Natural killer cell (primary cell): ENCODE measurements at places on chromosomes 11 and 22.

- H3K36me3 ChIP-seq = no peaks in the 10 kb centered on the region
- H3K27me3 ChIP-seq = no peaks in the 10 kb centered on the region
- no peaks in the 10 kb centered on the region for H3K4me1 ChIP-seq
- H3K4me3 ChIP-seq = no peak overlapping the region
These were observed 621.0 kb upstream of the ANO3 start for GRCh38 chr11:25710975-25711374.

DNA sequence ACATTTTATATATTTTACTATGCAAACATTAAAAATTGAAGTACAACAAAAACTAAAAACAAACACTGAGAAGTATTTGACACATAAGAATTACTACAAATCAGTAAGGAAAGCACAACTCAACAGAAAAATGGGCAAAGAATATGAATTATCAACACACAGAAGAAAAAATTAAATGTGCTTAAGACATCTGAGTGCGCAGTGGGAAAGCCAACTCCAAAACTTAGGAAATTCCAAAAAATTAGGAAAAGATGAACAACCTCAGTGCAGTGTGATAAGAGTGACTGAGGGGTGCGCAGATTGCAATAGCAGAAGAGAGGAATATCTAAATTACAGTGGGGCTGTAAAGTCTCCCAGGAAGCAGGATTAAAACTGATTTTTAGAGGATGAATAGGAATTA, 1.9 kb upstream of the TMEM41B start:
- H3K4me1 ChIP-seq = peaks cover 17% of the 10 kb centered on the region
- H3K36me3 ChIP-seq = no peaks in the 10 kb centered on the region

DNA sequence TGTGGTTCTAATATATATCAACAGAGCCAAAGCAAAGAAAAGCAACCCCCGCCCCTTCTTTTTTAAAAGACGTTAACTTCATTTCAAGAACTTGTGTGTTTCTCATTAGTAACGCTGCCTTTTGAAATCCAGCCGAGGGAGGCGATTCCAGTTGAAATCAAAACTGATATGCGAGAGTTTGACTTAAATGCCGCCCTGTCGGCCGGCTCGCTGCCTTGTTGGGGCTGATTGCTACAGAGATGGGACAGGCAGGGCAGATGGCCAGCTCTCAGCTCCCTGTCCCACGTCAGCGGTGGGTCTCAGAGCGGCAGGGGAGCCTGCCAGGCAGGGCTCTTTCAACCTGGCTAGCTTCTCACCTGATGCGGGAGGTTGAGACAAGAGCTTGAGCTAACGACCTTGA, 51.9 kb upstream of the ALX4 start:
- no peak for DNase-seq
- H3K27ac ChIP-seq = no peak overlapping the region
- no peak overlapping the region for H3K4me3 ChIP-seq
- no peaks in the 10 kb centered on the region for H3K27me3 ChIP-seq

DNA sequence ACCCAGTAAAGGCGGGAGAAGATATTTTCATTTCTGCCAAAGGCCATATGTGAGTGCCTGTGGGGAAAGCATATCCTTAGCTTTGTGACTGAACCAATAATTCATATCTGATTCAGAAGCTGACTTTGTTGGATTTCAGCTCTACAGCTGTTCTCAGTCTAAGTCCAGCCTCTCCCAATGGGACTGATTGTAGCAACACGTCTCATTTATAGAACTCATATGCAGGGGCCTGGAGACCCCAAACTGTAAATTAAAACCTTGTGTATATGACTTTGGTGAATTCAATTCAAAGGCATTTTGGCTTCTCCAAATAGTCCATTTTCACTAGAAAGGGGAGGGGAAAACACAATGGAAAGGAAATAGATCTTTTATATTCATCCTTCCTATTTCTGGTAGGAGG, 250.4 kb upstream of the SORL1-AS1 start:
- H3K36me3 ChIP-seq = no peaks in the 10 kb centered on the region
- H3K27me3 ChIP-seq = no peaks in the 10 kb centered on the region
- DNase-seq = no peak

DNA sequence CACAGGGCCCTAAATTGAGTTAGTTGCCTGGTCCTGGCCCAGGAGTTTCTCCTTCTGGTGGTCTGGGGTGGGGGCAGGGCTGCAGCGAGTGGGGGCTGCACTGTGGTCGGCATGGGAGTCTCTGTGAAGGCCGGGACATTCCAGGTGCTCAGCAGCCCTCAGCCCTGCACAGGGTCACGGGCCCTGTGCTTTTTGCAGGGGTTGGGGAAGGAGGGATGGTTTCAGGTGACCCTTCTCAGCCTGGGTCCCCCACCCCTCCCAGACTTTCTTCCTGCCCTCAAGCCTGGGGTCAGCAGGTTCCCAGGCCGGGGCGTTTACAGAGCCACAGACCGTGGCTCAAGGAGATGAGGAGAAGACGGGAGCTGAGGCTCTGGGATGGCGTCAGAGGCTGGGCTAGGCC, 7.8 kb downstream of the EMID1 start:
- DNase-seq = no peak
- H3K4me3 ChIP-seq = no peak overlapping the region
- no peak overlapping the region for H3K27ac ChIP-seq
- H3K36me3 ChIP-seq = no peaks in the 10 kb centered on the region

GRCh38 chr22:23622634-23623033, 9.5 kb downstream of the DRICH1 start:
- H3K27ac ChIP-seq = no peak overlapping the region
- no peaks in the 10 kb centered on the region for H3K36me3 ChIP-seq
- no peaks in the 10 kb centered on the region for H3K4me1 ChIP-seq
- H3K27me3 ChIP-seq = no peaks in the 10 kb centered on the region
- no peak overlapping the region for H3K4me3 ChIP-seq
- no peak for DNase-seq
